ENCODE measurements at places on chromosomes 1 and 21.

DNA sequence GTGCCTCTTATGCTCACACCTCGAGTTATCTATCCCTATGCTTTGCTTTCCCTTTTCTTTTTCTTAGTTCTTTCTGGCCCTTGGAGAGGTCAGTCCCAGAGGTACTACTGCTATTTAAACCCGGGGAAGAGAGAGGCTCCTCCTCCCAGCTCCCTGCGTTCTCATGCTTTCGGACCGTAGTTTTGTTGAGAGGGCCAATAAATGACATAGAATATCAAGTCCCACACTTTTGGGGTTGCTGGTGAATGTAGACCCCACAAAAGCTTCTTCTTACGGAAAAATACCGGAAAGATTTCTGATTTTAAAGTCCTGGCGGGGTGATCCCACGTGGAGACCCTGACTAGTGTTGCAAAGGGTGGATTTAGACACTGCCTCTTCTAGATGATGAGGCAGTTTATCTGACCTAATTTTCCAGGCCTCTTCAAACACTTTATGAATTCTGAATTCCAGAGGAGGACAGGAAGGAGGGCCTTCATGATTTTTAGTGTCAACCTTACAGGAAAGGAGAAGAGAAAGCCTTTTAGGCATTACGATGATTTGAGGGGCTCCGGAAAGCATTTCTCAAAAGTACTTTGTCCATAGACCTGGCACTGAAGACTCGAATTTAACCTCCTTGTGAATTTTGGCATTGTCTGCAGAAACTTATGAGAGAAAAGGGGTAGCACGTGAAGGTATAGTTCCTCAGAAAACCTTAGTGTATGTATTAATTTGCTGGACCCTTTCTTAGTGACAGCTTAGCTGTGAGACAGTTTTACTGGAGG is 694 bp downstream of the TMEM167B start:
- DNase-seq: no peak

DNA sequence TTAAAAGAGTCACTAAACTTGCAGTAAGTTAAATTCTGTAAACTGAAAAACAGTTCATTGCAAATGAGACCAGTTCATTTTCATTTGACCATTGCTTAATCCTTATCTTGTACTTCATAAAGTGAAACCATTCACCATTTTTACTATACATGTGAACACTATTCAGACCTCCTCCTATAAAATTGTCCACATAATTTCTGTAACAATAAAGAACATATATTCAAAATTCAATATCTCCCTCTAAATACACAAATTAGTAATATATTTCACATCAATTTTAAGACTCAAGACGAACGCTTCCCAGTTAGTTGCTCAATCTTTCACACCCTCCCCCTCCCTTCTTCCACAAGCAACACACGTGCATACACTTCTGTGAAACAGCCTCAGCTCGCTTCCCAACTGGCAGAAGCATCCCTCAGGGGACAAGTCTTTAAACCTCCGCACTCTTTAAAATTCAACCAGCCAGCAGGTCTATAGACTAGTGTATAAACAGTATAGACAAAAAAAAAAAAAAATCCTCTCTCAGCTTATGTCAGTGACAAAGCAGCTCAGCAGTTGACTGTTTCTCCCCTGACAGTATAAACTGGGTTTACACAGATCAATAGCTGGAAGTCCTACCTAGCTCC is 99.6 kb downstream of the DENND1B start:
- DNase-seq: no peak

GRCh38 chr1:188708795-188709535 is 1768.7 kb downstream of the BRINP3 start:
- no peak for DNase-seq

GRCh38 chr1:101044259-101044658 is 18.7 kb upstream of the DPH5 start:
- DNase-seq: no peak
